Esophagus squamous epithelium (tissue), 5 donors: ENCODE measurements at places on chromosomes 7 and 10.

DNA sequence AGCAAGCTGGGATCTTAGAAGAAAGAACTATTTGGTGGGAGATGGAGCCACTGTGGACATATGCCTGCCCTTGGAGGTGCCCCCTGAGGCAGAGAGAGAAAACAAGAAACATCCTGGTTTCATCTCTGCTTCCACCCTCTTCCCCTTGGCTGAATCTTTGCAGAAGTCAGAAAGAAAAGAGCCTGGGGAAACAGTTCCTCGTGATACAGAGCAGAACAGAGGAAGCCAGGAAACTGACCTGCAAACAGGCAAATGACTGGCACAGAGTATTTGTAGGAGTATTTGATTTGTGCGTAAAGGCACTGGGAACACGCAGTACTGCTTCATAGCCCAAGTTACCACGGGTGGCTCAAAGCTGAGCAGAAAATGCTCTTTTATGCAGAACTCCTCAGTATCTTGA, 7.0 kb upstream of the KEL start:
- no peak for DNase-seq

GRCh38 chr10:131885391-131886165, 15.2 kb upstream of the PPP2R2D start:
- DNase-seq: no peak

DNA sequence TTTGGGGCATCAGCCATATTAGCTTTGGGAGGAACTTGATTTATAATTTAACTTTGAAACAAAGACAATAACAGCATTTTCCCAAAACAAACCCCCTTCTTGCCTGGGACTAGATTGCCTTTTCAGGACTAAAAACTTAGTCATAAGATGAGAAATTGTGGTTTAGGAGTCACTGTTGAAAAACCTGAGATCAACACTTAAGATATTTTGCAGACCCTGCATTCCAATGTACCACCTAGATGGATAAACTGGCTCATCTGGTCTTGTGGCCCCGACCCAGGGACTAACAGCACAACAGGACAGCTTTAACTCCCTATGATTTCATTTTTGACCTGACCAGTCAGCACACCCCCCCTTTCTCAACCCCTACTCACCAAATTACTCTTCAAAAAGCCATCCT, 1165.4 kb downstream of the XPNPEP1 start:
- no peak for DNase-seq

- DNase-seq: no peak
These were observed 402.3 kb downstream of the DNAJB9 start for GRCh38 chr7:108972004-108972403.

GRCh38 chr7:84017651-84018050, 176.9 kb downstream of the SEMA3A start:
- DNase-seq: no peak

GRCh38 chr10:32927750-32928149, 30.3 kb downstream of the ITGB1 start:
- DNase-seq: no peak

DNA sequence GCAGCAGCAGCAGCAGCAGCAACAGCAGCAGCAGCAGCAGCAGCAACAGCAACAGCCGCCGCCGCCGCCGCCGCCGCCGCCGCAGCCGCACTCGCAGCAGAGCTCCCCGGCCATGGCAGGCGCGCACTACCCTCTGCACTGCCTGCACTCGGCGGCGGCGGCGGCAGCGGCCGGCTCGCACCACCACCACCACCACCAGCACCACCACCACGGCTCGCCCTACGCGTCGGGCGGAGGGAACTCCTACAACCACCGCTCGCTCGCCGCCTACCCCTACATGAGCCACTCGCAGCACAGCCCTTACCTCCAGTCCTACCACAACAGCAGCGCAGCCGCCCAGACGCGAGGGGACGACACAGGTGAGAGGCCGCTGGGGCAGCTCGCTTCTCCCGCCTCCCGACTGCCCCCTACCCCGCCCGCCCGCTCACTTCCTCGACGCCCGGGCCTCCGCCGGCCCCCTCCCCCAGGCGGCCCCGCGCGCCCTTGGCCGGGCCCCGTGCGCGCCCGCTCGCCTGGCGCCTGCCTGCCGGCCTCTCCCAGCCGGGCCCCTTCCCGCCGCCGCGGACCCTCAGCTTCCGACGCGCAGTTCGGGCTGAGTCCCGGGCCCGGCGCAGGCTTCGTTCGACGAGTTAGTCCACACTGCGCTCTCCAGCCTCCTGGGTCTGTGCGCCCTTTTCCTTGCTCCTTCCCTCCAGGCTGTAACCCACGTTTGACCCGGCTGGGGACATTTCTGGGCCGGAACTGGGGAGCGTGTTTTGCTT, 882 bp downstream of the DLX6 start:
- no peak for DNase-seq

DNA sequence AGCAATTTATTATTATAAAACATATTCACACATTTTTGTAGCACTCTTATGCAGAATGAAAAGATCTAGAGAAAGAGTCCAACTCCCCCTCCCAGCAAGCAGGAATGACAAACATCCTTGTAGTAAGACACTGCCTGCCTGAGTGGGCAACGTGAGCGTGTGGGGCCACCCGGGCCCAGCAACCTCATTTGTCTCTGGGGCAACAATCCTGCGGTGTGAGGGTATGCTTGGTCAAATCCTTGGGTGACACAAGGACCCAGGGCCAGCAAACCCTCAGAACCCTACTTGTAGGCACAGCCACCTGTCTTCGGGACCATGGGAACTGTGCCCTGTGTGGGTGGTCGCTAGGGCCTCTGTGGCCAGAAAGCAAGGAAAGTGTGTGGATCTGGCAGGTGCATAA, 10.7 kb downstream of the RHEB start:
- DNase-seq: no peak

DNA sequence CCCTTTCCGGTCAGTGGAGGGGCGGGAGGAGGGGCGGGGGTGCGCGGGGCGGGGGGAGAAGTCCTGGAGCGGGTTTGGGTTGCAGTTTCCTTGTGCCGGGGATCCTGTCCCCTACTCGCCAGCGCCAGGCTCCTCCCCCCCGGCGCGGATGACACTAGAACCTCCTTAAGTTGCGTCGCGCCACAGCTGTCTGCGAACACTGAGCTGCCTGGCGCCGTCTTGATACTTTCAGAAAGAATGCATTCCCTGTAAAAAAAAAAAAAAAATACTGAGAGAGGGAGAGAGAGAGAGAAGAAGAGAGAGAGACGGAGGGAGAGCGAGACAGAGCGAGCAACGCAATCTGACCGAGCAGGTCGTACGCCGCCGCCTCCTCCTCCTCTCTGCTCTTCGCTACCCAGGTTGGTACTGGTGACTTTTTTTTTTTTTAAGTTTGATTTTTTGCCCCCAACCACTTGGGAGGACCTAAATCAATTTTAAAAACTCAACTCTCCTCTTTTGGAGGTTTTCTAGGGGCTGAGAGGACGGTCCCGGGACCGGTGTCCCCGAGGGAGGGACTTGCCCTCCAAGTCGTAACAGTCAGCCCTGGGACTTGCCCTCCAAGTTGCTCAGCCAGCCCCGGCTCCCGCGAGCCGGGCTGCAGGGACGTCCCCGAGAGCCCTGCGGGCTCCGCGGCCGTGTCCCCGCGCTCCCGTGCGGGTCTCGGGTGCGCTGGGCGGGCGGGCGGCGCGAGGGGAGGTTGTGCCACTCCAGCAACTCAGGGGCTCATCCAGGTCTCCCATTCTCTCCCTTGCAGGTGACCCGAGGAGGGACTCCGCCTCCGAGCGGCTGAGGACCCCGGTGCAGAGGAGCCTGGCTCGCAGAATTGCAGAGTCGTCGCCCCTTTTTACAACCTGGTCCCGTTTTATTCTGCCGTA, at the start of gene GATA3:
Gene GATA3, plus strand, starts transcription at position 195 of the 914 bp plus-strand sequence. CDS start 968 bp downstream, outside the sequence.
- DNase-seq: no peak

GRCh38 chr10:59631882-59632807, 77.5 kb downstream of the SLC16A9 start:
- no peak for DNase-seq
